BJ (cell line): ENCODE measurements at places on chromosomes 5 and 9. TPM values are rescaled to one million over a fixed set of nuclear protein-coding genes. Genes with fewer than 3 reads are reported as not detected.

KCNT1 gene
- not detected in 2 replicates for polyA plus RNA-seq

QRFP gene
- not detected in 2 replicates for polyA plus RNA-seq

NRARP gene
- polyA plus RNA-seq, result 0.17 TPM in 2 replicates

TMEM215 gene
- polyA plus RNA-seq, result not detected in 2 replicates

ANGPTL2 gene
- polyA plus RNA-seq, result 39.7 and 47.0 TPM in 2 replicates

TMEFF1 gene
- 0.10 and 0.28 TPM in 2 replicates for polyA plus RNA-seq

SOWAHA gene
- 0.02 TPM in 1 of 2 replicates, not detected in the other for polyA plus RNA-seq

SAPCD2 gene
- polyA plus RNA-seq, result 5.1 and 8.6 TPM in 2 replicates

CORO2A gene
- polyA plus RNA-seq, result 1.2 and 1.5 TPM in 2 replicates

FASTKD3 gene
- polyA plus RNA-seq, result 5.6 and 9.2 TPM in 2 replicates

NR5A1 gene
- polyA plus RNA-seq, result not detected in 2 replicates

ECSCR gene
- polyA plus RNA-seq, result 0.37 and 0.38 TPM in 2 replicates

PCDHA10 gene
- 0.02 TPM in 2 replicates for polyA plus RNA-seq

PHYKPL gene
- 34.3 and 48.5 TPM in 2 replicates for polyA plus RNA-seq

ADAMTS12 gene
- polyA plus RNA-seq, result 25.6 and 30.1 TPM in 2 replicates

CYSTM1 gene
- polyA plus RNA-seq, result 29.8 and 33.1 TPM in 2 replicates
